ENCODE measurements at places on chromosomes 13 and 19.
A peak's percentile ranks its signal among the peaks of the same experiment; 100 is the strongest.

DNA sequence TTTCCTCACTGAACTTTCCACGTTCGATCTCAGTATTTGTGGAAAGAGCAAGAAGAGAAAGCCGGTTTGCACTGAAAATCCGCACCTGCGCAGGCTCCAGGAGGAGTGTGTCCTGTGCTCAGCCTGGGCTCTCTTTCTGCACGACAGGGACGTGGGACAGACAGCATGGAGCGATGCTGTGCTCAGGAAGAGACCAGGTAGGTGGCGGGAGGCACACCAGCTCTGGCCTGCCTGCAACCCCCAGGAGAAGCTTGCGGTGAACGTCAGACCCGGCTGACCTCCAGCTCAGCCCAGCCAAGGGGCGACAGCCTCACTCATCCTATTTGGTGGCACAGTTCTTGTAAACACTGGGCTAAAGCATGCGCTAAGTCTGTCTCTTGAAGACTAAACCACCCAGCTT lies 35.9 kb downstream of the NAXD start:
- no peak for DNase-seq

GRCh38 chr19:32436692-32437091 lies 31.1 kb downstream of the DPY19L3 start:
- no peak for DNase-seq

GRCh38 chr19:56477429-56478338 lies 539 bp upstream of the ZNF667 start:
- DNase-seq = no peak

DNA sequence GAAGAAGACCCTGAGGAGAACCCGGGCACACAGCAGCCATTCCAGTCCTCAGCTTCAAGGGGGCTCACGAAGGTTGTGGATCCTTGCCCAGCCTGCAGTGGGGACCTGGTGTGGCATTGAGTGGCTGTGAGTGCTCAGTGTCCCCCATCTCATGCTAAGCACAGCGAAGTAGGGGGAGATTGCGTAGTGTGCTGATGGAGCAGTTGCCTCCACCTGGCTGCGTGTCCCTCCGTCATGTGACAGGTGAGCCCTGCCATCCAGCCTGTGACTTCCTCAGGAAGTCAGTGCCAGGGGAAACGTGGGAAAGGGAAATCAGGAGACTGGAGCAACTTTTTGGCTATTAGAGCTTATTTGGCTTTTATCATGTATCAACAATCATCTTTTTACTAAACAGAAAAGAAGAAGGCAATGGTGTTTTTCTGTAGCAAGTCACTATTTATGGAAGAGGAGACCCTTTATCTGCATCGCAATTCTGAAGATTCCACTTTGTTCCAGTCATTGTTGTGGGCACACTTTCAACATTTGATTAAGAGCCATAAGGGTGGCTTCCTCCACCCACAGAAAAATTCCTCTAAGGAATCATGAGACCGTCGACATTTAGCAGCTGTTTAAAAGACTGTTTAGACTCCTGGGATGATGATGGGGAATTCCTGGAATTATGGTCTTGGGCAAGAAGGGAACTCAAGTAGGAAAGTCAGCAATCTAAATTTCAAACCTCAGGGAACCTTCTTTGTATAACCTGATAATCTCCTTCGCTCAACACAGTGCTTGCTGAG lies 126.8 kb upstream of the SPATA13 start:
- DNase-seq = no peak

DNA sequence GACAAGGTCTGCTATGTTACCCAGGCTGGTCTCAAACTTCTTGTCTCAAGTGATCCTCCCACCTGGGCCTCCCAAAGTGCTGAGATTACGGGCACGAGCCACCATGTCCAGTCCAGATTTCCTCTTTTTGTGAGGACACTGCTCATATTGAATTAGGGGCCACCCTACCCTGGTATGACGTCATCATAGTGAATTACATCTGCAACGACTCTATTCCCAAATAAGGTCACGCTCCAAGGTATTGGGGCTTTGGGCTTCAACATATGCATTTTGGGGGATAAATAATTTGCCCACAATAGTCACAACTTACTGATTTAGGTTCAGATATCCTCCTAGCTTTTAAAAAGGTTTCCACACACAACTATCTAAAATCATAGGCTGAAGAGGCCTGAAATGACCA lies 9.5 kb downstream of the SLC15A1 start:
- DNase-seq = no peak

- no peak for DNase-seq
Measured at GRCh38 chr13:51806566-51806965, 2.6 kb upstream of the DHRS12 start.

- DNase-seq = no peak
Measured at GRCh38 chr13:59250336-59251189, 913.2 kb downstream of the DIAPH3 start.

GRCh38 chr13:88068975-88069374 lies 397.8 kb downstream of the SLITRK5 start:
- no peak for DNase-seq

GRCh38 chr19:23098286-23098685 lies 18.5 kb upstream of the ZNF730 start:
- DNase-seq = no peak

- DNase-seq = no peak
Measured at GRCh38 chr13:84377106-84377505, 494.8 kb upstream of the SLITRK1 start.

DNA sequence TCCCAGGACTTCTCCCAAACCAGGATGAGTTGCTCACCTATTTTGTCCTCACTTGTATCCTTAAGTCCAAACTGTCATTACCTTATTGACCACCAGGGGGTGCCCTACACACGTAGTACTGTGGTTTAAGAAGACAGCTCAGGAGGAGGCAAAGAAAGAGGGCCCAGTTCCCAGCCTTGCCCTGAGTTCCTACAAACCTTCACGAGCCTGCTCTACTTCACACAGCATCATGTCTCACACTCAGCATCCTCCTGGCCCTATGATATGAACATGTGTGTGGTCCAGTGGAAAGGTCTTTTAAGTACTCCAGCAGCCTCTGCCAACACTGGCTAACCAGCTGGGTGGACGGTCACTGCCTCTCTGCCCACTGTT lies 8.1 kb upstream of the ZNF784 start:
- peak; percentile 71 for DNase-seq

- no peak for DNase-seq
Measured at GRCh38 chr13:94345374-94346195, 133.9 kb downstream of the DCT start.

GRCh38 chr19:46898731-46899130 lies 37.9 kb downstream of the ARHGAP35 start:
- no peak for DNase-seq

- DNase-seq = no peak
Measured at GRCh38 chr13:47332149-47332548, 435.3 kb upstream of the HTR2A start.

DNA sequence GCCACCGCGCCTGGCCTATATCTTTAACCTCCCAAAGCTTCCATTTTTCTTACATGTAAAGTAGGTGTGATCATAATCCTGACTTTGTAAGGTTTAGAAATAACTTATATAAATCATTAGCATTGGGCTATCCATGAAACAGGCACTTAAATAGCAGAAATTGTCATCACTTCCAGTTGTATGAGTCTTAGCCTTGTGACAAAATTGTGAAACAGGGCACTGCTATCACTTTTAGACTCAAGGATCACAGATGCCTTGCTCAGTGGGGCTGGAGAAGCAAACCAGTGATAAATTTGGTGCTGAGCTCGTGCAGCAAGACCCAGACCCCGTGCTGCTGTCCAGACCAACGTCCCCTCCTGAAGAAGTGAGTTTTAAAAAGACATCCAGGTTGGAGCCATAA lies 209.7 kb downstream of the KATNAL1 start:
- no peak for DNase-seq

- DNase-seq = peak; percentile 47
Measured at GRCh38 chr19:42440357-42441048, 2.2 kb downstream of the CXCL17 start.

- DNase-seq = no peak
Measured at GRCh38 chr13:93398167-93399035, 171.8 kb downstream of the GPC6 start.

GRCh38 chr19:49210108-49210900 lies 52.7 kb downstream of the TRPM4 start:
- peak; percentile 8 for DNase-seq

GRCh38 chr13:26400545-26400944 lies 146.6 kb downstream of the CDK8 start:
- no peak for DNase-seq

DNA sequence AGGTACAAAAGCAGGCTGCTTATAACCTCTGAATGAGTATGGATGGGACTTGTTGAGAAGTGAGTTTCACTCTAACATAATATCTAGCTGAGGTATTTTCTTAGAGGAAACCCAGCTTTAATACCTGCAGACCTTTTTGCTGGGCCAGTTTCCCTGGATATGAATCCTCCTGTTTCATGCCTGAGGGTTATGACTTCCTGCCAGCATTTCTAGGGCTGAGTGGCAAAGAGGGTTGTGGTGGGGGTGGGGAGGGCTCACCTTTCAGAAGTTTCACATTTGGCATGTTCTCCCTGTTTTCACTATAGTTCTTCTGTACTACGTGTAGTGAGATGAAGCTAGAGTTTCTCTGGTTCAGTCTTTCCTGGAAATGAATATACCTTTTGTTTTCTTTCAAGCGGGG lies 73.7 kb downstream of the LACC1 start:
- no peak for DNase-seq

DNA sequence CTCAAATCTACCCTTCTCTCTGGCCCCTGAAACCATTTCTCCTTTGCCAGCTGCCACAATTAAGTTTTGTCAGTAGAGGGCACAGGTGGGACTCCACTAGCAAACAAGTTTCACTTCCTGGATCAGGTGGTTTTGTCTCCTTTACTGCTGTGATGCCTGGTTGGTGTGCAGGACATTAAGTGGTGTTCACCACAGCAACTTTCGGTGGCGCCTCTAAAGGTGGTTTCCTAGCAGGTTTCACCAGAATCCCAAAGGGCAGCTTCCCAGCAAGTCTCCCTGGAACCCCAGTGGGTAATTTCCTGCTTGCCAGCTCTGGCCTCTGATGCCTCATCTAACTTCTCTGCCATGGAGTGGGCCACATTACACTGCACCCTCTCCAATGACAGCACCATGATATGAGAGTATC lies 16.6 kb downstream of the MED4 start:
- DNase-seq = no peak

GRCh38 chr19:51111606-51112005 lies 3.4 kb upstream of the CTU1 start:
- no peak for DNase-seq

DNA sequence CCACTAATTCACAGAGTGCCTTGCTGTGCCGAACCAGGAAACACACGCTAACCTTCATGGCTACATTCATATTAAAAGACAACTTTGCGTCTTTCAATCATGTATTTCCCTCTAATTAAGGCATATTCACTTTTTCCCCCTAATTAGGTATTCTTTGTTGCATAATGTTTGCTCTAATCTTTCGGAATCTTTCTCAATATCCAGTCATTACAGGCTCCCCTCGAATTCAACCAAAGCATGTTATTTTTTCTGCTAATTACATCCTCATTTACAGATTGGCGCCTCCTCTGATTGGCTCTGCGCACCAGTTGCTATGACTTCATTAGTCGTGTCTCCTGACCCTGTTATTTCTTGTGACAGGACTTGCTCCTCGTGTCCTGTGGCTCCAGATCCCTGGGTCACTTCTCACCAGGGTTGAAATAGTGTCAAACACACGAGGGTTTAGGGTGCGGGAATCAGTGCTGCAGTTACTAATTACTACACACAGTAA lies 226.7 kb upstream of the TSHZ3 start:
- no peak for DNase-seq

- no peak for DNase-seq
Measured at GRCh38 chr13:73876323-73876722, 257.9 kb downstream of the KLF12 start.

DNA sequence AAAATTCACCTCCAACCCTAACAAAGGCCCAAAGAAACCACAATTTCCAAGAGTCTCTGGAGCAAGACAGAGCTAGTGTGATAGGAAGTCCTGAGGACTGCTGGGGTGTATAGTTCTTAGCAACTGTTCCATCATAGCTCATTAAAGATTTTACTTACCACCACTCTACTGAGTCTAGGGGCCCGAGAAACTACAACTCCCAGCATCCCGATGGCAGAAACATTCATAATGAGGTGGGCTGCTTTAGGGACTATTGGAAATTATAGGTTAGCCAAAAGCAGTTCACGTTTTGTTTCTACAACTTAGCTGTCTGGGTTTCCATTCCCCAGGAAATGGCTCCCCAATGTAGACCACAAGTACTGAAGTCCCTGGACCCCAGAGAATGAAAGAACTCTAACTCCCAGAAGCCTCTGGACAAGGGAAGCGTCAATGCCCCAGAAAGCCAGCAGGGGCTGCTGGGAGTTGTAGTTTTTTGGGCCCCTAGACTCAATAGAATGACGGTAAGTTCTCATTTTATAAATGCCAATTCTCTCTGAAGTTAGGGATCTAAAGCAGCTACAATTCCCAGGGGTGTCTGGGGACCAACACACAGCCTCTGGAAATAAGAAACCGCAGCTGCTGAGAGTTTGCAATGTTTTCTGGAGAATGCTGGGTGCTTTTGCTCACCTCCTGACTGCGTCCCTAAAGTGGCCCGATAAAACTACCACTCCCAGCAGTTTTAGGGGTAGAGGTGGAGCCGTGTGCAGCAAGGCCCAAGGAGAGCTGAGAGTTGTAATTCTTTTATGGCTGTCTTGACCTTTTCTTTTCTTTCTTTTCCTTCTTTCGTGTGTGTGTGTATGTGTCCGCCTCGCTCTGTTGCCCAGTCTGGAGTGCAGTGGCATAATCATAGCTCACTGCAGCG lies 11.1 kb downstream of the FTL start:
- no peak for DNase-seq

DNA sequence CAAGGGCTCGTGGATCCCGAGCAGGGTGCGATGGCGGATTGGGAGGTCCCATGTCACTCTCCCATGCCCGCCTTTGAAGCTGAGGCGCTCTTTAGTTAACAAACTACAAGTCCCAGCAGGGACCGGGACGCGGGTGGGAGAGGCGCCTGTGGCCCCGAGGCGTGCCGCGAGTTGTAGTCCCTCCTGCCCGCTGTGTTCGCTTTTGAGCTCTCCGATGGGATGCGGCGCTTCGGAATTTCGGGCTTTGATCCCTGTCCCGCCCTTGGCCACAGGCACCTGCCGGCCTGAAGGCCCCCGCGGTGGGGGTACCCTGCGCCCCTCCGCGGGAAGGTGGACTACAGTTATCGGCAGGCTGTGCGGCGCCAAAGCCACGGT lies 11.0 kb downstream of the CYTH2 start:
- no peak for DNase-seq

DNA sequence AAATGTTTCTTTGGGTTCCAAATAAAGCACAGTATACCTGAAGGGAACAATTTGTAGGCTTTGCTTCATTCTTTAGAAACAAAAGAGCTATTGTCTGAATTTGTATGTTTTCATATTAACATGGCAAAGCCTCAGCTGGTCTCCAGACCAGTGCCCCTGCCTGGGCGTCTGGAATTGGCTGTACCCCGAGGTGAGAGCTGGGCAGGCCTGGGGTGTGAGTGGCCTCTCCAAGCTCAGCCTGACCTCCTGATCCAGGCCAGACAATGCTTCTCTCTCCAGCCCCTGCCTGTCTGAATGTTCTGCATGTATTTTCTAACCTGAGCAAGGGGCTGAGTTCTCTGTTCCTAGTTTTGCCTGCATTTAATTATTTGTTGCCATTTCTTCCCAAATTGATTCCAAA lies 66.3 kb upstream of the MCF2L start:
- no peak for DNase-seq

- no peak for DNase-seq
Measured at GRCh38 chr13:24108615-24108965, 51.9 kb upstream of the SPATA13 start.
